ENCODE measurements at places on chromosomes 1 and 21.

- DNase-seq = no peak
Observed at GRCh38 chr1:65538664-65539063, 118.2 kb downstream of the LEPR start.

GRCh38 chr1:236451796-236452373 lies 57.8 kb downstream of the EDARADD start:
- no peak for DNase-seq

DNA sequence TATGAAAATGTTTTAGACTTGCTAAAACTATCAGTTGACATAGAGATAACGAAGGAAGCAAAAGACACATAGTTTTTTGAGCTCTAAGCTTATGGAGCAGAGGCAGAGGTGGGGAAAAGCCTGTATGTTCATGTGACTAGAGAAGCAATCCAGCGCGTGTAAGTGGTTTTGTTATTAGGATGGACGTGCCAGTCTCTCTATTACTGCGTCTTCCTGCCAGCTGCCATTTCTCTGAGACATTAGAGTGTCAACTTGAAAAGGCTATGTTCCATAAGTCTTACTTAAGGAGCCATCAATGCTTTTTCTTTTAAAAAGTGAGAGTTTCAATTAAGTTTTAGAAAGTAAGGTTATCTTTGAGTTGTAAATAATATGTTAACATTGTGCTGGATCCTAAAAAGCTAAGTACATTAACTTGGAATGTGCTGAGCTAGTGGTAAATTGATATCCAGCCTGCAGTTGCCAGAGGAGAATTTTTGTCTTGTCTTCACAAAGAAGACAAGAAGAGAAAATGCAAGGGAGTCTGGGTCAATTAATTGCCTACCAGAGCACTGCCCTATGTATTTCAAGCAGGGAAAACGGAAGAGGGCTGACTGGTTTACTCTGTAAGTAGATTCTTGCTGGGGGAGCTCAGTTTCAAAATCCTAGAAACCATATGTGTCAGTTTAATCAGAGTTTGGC lies 161.8 kb upstream of the B3GALT2 start:
- DNase-seq = no peak

GRCh38 chr21:16084776-16085364 lies 355.1 kb downstream of the USP25 start:
- DNase-seq = no peak

DNA sequence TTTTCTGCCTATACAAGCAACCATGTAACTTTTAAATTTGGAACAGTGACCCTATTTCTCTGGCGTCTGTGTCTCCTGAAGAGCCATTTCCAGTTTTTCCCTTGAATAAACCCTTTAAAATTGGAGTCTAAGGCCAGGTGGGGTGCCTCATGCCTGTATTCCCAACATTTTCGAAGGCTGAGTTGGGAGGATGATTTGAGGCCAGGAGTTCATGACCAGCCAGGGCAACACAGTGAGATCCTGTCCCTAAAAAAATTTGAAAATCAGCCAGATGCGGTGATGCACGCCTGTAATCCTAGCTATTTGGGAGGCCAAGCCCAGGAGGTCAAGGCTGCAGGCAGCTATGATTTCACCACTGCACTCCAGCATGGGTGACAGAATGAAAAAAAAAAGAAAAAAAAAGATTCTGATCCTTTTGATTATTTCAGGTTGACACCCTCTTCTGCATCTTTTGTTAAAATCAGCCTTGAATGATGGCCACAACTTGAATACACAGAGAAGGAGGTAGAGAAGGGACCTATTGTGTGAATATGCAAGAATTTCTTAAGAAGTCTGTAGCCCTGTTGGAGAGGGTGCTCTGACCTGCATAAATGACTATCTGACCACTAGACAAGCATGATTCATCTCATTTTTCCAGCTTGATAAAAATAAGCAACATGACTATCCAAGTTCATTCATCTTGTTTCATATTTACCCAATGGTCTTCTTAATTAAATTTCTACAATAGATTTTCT lies 40.2 kb upstream of the PARP1 start:
- no peak for DNase-seq

DNA sequence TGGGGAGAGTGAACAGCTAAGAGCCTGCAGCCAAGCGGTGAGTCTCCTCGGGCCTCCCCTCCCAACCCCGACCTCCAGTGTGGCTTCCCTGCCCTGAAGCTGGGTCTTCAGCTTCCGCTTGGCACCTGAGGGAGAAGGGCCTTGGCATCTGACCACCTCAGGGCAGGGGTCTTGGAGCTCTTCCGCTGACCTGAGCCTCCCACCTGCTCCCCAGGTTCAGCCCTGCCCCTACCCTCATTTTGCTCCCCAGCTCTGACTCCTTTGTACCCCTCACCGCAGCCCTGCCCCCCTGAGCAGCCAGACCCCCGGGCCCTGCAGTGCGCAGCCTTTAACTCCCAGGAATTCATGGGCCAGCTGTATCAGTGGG lies 4.9 kb downstream of the ADAMTSL4 start:
- no peak for DNase-seq

- DNase-seq = no peak
Observed at GRCh38 chr1:153933430-153933829, 10.7 kb upstream of the GATAD2B start.

DNA sequence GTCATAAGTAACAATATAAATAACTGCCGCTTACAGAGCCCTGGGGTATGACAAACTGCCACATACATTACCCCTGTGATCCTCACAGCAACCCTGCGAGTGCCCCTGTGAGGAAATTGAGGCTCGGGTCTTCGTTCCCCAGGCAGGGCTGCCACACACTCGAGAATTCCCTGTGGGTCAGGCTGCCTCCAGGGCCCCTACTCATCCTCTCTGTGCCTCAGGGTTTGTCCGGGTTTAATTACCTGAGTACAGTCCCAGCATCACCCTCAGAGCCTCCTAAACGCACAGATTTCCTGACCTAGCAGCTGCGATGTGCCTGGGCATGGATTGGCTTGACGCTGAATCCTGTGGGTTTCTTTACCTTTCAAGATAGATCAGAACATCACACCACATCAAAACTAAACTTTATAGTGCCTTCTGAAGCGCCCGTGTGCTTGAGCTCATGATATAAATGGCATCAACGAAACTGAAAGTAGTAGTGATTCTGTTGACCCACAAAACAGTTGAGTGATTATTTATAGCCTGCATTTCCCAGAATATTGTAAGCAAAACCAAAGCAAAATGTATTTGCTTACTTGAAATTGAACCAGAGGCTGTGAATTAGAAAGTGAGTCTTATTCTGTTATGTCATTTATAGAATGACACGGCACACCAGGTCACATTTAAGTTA lies 14.0 kb downstream of the SLC37A1 start:
- DNase-seq = no peak

GRCh38 chr1:75519651-75520427 lies 91.1 kb downstream of the SLC44A5 start:
- no peak for DNase-seq

- no peak for DNase-seq
Observed at GRCh38 chr1:15954316-15954715, 21.6 kb downstream of the ZBTB17 start.

- DNase-seq = no peak
Observed at GRCh38 chr1:192524223-192524622, 51.4 kb upstream of the RGS1 start.

GRCh38 chr1:31981456-31981839 lies 32.2 kb upstream of the KHDRBS1 start:
- DNase-seq = no peak

- DNase-seq = no peak
Observed at GRCh38 chr1:16231331-16232315, 5.4 kb downstream of the CPLANE2 start.

DNA sequence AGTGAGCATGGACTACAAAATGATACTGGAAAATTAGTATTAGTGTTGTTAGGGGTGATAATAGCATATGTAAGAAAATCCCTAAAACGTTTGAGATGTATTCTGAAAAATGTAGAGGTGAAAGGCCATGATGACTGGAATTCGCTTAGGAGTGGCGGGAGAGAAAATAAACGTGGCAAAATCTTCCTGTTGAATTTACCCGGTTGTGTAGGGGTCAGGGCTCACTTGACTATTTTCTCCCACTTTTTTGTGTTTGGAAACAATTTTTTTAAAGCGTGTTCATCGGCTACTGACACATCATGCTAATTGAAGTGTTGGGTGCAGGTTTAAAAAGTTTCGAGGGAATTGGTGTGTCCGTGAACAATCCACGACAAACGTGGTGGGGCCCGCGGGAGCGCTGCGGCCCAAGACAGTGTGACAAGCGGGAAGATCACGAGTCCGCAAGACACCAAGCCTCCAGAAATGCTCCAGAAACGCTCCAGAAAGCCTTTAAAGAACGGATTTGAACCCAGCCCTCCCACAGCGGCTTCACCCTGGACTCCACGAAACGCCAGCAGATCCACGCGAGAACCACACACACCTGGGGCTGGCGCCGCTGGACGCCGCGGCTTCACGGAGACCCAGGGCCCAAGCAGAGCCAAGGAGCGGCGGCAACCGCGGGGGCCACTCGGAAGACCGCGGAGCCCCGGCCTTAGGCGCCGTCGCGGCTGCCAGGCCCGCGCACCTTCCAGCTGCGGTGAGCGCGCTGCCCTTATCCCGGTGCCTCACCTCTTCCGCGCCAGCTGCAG lies 573 bp downstream of the PSMG1 start:
- DNase-seq = no peak

GRCh38 chr21:36664662-36664990 lies 34.3 kb upstream of the SIM2 start:
- DNase-seq = no peak

DNA sequence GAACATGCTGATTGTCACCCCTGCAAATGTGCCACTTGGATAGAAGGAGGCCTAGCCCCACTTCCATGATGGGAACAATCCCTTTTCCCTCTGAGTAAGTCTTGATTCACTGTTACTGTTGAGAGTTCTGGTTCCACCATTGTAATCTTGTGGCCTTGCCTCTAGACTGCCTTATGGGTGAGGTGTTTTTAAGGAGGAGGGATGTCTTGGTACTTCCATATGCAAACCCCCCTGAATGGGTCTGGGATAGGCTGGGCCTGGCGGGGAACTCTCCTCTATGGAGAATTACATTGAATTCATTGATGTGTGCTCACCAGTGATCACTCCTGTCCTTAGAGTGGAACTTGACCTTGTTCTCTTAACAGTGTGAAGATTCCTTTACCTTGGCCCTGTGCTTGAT lies 5.8 kb downstream of the GALNT2 start:
- no peak for DNase-seq

- no peak for DNase-seq
Observed at GRCh38 chr21:36929622-36930021, 36.8 kb downstream of the HLCS start.

DNA sequence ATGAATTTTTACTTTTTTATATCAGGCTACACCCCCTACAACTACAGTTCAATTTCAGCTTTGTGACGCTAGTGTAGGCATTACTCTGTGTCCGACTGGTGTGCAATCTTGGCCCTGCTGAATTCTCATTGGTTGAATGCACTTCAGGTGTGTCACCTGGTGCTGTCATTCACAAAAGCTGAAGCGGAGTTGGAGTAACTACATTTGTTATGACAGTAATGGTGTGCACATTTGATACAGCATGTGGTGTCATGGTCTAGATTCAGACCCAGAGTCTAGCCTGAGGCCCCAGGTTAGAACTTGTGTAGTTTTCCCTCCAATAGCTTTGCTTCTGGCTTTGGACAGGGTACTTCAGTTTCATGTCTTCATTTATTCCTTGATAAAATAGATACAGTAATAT lies 88.7 kb downstream of the C1orf94 start:
- DNase-seq = no peak

DNA sequence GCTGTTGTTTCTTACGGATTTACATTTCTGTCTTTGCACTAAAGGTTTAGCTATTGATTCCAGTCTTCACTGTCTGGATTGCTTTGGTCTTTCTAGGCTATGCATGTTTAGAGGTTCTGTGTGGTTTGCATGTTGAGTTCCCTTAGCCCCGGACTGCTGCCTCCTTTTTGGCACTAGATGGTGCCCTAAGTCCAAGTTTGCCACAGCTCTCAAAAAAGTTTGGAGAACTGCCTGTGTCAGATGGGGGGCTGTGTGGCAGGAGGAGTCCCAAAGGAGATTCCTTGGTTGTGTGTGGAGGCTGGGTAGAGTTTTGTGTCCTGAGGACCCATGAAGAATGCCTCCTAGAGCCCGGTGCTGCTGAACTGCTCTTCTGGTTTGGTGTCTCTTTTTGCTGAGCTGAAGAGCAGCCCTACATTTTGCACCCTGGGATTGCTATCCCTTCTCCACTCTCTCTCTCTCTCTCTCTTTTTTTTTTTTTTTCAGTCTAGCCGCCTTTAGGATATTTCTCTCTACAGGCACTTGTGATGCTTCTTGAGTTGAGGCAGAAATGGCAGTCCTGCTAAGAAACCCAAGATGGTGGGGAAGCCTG lies 74.4 kb downstream of the PTGS2 start:
- peak; percentile 24 for DNase-seq

DNA sequence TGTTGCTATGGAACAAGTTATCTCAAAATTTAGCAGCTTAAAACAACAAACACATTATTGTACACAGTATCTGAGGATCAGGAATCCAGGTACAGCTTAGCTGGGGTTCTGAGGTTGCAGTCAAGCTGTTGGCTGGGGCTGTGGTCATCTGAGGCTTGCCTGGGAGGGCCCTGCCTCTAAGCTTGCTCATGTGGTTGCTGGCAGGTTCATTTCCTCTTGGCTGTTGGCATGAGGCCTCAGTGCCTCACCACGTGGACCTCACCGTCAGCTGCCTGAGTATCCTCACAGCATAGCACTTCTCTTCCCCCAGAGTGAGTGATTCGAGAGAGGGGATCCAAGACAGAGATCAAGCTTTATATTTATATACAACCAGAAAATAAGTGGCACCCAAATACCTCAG lies 18.6 kb downstream of the NTPCR start:
- no peak for DNase-seq

DNA sequence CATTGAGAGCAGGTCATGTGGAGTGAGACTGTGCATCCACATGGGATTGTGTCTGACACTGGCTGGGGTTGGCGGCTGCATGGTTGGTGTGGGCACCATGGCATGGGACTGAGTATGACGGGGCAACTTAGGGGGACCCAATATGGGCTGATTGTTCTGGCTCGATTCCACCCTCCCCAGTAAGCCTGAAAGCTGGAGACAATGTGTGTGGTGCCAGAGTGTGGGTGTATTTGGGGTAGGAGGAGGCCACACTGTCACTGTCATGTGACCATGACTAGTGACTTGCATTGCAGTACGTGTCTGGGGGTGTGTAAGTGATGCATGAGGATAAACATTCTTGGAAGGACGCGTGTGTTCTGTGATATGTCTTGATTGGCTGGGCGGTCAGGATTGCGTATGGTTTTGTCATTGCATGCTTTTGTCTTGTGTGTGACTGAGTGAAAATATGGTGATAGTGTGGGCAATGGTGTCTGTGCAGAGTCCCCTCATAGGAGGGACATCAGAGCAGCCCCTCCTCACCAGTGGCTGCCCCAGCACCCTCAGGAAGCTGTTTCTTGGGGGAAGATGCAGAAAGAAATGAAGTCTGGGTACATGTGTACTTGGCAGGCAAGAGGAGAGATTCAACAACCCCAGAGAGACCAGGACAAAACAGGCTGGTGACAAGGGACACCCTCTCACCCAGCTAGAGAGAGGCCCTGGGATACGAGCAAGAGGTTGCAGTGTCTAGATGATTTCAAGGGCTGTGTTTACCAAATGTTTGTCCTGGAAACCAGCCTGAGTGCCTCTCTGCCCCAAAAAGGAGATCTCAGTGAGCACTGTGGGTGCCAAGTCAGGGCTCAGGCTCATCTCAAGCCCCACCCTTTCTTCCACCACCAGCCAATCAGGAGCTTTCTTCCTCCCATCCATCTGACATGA lies 36.3 kb downstream of the SDC3 start:
- DNase-seq = no peak
